Ascending aorta (tissue), 2 donors: ENCODE measurements at places on chromosomes 5 and 9.
A peak's percentile ranks its signal among the peaks of the same experiment; 100 is the strongest.

DNA sequence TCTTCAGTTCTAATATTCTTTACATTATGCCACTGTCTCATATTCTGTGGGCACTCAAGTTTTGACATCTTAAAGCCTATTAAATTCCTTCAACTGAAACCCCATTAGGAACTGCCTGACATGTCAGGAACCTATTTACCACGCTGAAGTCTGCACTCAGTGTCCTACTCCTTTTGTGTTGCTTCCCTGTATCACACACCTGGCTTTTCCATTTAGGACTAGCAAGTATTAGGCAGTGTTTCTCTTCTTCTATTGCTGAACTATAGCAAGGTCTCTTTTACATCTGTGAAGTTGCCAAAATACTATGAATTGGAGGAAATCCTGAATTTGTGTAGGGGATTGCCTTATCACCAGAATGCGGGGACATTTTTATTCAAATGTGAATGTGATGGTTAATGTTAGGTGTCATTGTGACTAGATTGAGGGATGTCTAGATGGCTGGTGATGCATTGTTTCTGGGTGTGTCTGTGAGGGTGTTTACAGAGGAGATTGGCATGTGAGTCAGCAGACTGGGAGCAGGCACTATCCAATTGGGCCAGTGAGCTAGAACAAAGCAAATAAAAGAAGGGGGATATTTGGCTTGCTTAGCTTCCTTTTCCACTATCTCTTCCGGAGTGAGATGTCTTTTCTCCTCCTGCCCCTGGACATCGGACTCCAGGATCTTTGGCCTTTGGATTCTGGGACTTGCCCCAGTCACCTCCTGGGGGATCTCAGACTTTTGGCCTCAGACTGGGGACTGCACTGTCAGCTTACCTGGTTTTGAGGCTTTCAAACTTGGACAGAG is 21.2 kb upstream of the VCAN start:
- DNase-seq: no peak

- no peak for DNase-seq
These were observed 322.8 kb downstream of the GLIS3 start for GRCh38 chr9:3976865-3977613.

DNA sequence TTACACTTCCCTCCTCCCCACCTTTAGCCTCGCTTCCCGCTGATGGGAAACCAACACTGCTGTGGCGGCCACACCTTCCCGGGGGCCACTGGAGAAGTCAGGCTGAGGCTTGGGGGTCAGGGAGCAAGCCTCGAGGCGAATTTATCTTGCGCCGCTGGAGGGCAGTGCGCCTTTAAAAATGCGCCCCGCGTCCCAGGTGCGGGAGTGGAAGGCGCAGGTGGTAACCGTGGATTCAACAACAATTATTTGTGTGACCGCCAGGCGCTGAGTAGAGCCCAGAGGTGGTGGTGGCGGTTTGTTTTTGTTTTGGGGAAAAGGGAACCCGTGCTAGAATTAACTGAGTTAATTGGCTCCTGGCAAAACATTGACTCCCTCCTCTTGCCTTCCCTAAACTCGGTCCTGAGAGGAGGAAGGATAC is 1.1 kb downstream of the CFAP77 start:
- DNase-seq: peak; percentile 64

- DNase-seq: no peak
These were observed 308.2 kb downstream of the ARL15 start for GRCh38 chr5:54001976-54002775.

- no peak for DNase-seq
These were observed 1.3 kb upstream of the SVEP1 start for GRCh38 chr9:110580850-110581249.

DNA sequence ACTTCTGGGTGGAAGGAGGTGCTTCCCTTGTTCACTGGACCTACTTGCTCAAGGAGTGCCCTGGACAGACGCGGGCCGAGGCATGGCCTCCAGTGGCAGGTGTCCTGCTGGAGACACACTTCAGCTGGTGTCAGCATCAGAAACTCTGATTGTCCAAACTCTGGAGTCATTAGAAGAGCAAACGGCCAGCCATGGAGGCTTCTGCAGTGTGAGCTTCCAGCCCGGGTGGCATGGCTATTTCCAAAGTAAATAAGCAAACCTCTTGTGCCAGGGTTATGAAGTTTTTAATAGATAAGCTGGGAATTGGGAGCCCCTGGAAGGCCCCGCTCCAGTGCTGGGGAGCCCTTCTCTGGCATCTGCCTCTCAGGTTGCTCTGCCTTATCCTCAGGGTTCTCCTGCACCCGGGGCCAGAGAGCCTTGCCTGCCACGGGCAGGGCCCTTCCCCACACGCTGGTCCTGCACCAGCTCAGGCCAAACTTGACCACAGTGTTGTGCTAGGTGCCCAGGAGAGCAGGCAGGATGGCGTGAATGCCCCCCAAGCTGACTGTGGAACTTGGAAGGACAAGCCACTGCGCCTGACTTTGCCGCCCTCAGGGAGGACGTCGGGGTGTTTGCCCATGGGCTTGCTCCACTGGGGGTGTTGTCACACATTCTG is 285.6 kb downstream of the GADD45G start:
- no peak for DNase-seq

GRCh38 chr9:120366644-120367019 is 213.3 kb downstream of the CDK5RAP2 start:
- DNase-seq: no peak

DNA sequence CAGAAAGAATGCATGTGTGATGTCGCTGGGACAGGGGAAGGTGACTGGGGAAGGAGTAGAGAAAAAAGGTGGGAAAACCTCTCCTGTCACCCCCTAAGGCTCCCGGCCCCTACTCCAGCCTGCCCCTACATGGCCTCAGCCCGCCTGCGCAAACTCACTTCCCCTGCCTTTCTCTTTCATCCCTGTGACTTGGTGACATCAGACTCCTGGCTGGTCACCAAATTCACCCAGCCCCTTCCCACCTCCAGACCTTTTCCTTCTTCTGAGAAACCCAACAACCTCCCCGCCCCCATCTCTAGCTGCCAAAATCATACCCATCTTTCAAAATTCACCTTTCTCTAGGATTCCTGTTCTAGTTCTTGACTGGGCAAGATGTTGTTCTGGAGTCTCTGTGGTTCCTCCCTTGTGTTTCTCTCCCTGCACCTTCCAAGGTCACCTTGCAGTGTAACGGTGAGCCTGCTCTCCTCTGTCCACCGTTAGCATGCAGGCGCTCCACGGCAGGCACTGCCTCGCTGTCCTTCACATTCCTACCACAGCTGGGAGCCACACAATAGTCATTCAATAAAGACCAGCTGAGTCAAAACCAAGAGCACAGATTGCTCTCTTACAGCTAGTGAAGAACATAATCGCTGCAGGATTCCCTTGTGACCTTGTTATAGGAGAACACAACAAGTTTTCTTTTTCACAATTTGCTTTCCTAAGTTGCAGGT is 134.5 kb downstream of the FANCC start:
- DNase-seq: no peak

DNA sequence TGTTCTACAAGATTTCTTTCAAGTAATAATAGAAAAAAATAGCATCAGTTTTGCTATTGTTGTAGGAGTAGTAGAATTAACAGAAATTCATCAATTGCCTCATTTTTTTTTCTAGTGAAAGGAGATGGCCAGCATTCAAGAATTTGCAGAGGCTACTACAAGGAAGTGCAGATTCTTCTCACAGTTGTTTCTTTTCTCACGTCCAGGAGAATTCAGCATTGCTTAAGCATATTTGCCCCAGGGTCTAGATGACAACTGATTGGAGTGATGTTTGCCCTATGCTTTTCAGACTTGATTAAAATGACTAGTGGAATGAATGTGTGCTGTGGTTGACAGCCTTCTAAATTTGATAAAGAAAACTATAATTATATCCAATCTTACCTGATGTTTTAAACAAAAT is 46.6 kb upstream of the SLC12A2 start:
- no peak for DNase-seq

- no peak for DNase-seq
These were observed 115.7 kb downstream of the WNK2 start for GRCh38 chr9:93299418-93300174.

DNA sequence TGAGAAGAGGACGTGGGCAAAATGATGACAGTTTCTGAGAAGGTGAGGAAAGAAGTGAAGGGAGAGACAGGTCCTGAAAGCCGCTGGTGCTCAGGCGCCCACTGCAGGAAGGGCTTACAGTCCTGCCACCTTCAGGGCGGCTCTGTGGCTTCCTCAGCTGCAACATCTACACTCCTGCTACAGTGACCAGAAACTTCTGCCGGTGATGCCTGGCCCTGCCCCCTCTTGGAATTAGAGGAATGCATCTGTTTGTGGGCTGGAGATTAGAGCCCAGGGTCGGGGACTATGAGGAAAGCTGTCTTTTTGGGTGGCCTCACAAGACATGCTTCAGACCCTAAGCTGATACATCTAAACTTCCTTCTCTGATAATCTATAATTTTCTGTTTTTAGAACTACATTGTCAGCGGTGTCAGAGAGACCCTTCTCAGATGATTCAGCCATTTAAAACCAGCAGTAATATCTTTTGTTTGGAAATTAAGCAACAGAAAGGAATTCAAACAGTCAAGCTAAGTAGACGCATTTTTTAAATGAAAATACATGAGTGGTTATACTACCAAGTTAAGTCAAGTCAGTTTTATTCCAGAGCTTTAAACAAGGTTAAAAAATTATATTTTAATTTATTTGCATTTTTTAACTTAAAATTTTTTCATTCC is 30.4 kb downstream of the PRDM6 start:
- no peak for DNase-seq

DNA sequence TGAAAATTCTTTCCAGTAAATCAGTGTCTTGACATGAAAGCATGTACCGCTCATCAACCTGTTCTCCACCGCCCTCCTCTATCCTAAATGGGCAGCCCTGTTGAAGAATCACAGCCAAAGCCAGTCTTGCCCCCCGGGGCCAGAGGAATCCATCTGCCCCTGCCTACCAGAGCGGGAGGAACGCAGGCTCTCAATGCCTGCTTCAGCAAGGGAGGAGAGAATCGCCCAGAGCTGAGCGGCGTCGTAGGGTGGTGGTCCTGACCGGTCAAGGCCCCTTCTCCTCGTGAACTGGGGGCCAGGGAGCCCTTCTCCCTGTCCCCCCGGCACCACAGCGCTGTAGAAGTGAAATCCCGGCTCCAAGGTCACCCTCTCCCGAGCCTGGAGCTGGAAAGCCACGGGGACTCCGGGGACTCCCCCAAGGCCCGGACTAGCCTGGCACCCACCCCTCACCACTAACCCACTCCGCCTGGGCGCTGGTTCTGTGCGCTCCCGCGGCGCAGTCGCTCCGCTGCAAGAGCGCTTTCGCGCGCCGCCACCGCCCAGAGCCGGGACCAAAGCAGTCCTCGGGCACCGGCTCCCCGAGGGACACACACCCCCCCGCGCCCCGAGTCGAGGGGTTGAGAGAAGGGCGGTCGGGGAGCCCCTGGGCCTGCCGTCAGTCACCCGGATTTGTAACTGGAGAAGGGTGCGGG is 718 bp upstream of the TMEM215 start:
- DNase-seq: no peak

GRCh38 chr5:177454397-177455035 is 7.9 kb downstream of the PRR7 start:
- DNase-seq: peak; percentile 62

DNA sequence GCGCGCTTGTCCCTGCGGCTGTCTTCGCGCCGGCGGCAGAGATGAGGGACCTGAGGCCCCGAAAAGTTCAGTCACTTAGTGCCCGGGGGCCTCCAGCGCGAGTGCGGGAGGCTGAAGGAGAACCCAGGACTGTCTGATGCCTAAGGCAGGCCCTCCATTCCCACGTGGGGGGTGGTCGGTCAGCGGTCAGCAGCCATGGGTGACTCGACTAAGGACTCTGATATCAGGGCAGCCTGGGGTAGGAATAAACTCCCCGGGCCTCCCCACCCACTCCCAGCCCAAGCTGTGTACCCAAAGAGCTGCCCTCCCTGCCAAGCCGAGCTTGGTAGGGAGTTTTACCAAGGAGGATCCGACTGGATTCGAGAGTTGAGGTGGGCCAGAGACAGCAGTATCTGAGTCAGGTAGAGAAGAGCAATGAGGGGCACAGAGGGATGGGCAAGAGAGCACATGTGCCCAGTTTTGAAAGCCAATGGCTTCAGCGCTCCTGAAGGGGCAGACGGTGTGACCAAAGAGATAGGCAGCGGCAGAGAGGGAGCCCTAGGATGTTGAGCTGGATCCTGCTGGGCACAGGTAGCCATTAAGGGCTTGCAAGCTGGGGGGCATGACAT is 787 bp downstream of the FGFR4 start:
- DNase-seq: no peak

GRCh38 chr9:104093647-104094533 is at the start of gene SMC2:
TSS of gene SMC2 (plus strand) at chr9:104094309. CDS start at chr9:104095385, 1,076 bp downstream.
- DNase-seq: peak; percentile 95

DNA sequence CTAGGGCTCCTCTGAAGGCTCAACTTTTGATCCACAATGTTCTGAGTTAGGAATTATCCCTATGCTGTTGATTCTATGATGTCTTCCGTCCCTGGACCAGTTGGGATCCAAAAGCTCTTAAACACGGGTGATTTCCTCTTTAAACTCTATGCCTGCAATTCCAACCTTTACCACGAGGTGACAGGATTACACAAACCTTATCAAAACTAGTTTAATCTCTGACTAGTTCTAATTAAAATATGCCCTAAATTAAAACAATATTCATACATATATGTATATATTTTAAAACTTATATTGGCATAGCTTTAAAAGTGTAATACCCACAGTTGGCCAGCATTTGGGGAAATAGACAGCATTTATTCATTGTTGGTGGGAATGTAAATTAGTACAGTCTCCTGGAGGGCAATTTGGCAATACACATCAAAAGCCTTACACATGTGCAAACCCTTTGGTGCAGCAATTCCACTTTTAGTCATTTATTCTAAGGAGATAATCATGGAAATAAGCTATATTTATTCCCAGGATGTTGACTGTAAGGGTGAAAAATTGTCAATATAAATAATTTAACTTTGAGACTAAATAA is 51.6 kb upstream of the PHYKPL start:
- DNase-seq: no peak

- DNase-seq: no peak
These were observed at the start of gene LURAP1L for GRCh38 chr9:12774861-12775678. TSS of gene LURAP1L (plus strand) at chr9:12775020. CDS start at chr9:12775716, 696 bp downstream.

DNA sequence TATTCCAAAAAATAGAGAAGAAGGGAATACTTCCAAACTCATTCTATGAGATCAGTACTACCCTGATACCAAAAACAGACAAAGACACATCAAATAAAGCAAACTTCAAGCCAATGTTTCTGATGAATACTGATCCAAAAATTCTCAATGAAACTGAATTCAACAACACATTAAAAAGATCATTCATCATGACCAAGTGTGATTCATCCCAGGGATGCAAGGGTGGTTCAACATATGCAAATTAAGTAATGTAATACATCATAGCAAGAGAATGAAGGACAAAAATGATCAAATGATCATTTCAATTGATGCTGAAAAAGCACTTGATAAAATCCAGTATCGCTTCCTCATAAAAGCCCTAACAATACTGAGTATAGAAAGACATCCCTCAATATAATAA is 4.9 kb upstream of the RCL1 start:
- DNase-seq: no peak
